ENCODE measurements at places on chromosomes 12 and 14. TPM values are rescaled to one million over a fixed set of nuclear protein-coding genes. Genes with fewer than 3 reads are reported as not detected.

The RAB35 gene
- total RNA-seq, result 23.2 TPM

DNA sequence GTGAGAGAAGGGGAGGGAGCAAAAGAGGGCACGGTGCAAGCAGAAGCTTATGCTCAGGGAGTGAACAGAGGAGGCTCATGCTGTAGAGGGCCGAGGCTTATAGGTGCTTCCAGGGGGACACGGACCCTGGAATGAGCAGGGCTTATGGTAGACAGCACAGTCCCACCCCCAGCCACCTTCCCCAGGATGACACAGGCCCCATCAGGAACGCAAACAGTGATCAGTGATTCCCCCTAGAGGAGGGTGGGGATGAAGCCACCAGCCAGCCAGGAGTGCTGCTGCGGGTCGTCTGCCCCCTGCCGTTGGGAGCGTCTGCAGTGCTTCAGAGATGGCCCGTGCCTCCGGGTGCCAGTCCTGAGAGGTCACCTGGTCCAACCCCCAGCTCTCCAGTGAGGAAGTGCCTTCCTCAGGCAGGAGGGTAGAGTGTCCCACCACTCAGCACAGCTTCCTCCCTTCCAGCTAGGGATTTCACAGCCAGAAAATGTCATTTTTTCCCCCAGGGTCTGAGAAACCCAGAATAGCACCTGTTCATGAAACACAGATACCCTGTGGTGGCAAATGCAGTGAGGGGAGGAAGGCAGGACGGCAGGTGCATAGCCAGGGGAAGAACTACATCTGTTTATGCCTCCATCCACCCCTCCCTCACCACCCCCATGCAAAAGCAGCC is 60.7 kb downstream of the SLC6A12 start:
- H3K4me1 ChIP-seq, result no peaks in the 10 kb centered on the region
- no peak overlapping the region for H3K4me3 ChIP-seq
- no peak for DNase-seq
- no peaks in the 10 kb centered on the region for H3K36me3 ChIP-seq
- no peaks in the 10 kb centered on the region for H3K27me3 ChIP-seq

DNA sequence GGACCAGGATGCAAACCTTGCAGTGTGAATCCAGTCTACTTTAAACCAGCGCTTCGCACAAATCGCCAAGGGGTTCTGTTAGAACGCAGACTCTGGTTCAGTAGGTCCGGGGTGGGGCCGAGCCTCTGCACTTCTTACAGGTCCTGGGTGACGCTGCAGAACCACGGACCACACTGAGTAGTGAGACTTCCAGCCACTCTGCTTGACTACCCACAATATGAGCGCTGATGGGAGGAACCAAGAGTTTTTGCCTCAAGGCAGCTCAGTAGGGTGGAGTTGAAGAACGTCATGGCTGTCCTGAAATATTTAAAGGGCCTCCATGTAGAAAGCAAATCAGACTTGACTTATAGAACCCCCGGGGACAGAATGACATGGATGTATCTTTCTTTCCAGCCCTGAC is 138.0 kb upstream of the CRY1 start:
- H3K4me1 ChIP-seq, result no peaks in the 10 kb centered on the region
- DNase-seq, result no peak
- no peak overlapping the region for H3K27ac ChIP-seq
- H3K36me3 ChIP-seq, result no peaks in the 10 kb centered on the region
- no peak overlapping the region for H3K4me3 ChIP-seq

The KRT5 gene
- total RNA-seq, result not detected
